ENCODE measurements at places on chromosomes 11 and 22.

DNA sequence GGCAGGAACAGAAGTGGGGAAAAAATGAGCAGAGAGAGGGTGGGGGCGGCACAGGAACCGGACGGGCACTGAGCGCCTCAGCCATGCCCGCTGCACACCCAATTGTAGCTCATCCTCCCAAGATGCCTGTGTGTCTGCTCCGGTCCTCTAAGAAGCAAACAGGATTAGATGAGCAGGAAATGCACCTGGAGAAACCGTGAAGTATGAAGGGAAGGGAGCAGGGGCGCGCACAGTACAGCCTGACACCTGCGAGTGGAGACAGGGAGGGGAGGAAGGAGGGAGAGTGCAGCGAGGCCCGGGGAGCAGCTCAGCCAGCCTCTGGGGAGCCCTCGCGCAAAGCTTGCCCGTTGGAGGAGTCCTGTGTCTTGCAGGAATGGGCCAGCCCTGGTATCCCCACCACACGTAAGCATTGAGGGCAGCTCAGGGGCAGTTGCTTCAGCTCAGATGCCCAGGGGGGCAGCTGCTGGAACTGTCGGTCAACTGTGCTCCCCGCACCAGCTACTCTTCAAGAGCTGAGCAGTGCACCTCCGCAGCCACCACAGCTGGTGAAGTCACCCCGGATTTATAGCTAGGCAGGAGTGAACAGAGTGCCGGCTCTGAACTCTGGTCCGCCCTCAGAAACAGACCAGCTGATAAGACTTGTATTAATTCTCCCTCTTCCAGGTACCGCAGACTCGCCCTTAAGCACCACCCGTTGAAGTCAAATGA, 7.0 kb downstream of the DNAJB13 start:
- DNase-seq = no peak

- no peak for DNase-seq
Observed at GRCh38 chr11:119403021-119403420, 20.0 kb downstream of the THY1 start.

- DNase-seq = no peak
Observed at GRCh38 chr11:88779577-88779976, 286.2 kb downstream of the GRM5 start.

- no peak for DNase-seq
Observed at GRCh38 chr22:49608228-49608627, 219.4 kb downstream of the BRD1 start.

- no peak for DNase-seq
Observed at GRCh38 chr11:47861728-47862127, 13.6 kb upstream of the NUP160 start.

GRCh38 chr22:38767313-38767712, 11.5 kb upstream of the SUN2 start:
- no peak for DNase-seq

- DNase-seq = no peak
Observed at GRCh38 chr11:28822576-28822975, 714.4 kb downstream of the METTL15 start.

- no peak for DNase-seq
Observed at GRCh38 chr22:43299736-43300135, 43.4 kb downstream of the SCUBE1 start.

DNA sequence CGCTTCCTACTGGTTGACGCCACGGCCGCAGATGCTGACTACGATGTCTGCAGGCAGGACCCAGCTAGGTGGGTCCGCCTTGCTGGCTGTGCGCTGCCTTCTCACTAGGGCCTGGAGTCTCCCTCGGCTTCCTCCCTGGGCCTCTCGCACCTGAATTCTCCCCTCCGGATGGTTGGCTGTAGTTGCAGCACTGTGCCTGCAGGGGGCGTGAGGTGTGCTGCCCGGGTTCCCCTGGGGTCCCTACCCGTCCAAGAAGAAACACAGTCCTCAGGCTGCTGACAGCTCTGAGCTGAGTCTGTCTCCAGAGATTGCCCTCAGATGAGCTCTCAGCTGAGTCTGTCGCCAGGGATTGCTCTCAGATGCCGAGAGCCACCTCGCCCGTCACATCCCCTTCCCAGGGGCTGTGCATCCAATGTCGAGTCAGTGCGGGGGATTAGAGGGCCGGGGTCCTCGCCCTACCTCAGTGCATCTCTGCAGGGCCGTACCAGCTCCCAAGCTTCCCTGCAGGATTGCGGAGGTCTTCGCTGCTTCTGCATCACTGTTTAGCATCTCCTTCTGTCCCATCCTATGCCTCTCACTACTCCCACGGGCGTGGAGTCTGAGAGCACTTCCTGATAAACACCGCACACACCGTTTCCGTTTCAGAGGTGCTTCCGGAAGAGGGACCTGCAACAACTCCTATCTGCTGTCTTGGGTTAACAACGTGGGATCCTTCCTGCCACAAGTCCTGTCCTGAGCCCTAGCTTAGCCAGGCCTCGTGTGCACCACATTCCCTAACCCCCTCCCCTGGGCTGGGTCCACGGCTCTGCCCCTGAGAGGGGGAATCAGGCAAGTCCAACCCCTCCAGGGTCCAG, 196.9 kb downstream of the CSNK2A3 start:
- no peak for DNase-seq

- no peak for DNase-seq
Observed at GRCh38 chr11:74493791-74494630, 487 bp upstream of the LIPT2 start.

DNA sequence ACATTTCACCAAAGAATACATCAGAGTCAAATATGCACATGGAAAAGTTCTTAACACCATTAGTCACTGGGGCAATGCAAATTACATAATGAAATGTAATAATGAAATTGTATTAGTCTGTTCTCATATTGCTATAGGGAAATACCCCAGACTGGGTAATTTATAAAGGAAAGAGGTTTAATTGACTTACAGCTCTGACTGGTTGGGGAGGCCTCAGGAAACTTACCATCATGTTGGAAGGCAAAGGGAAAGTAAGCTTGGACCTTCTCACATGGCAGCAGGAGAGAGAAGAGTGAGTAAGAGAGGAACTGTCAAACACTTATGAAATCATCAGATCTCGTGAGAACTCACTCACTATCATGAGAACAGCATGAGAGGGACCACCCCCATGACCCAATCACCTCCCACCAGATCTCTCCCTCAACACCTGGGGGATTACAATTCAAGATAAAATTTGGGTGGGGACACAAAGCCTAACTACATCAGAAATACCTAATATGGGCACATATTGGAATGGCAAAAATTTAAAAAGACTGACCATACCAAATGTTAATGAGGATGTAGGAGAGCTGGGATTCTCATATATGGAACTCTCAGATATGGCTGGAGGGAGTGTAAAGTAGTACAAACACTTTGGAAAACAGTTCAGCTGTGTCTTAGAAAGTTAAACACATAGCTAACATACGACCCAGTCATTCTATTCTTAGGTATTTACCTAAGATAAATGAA, 65.1 kb upstream of the CD44 start:
- no peak for DNase-seq

DNA sequence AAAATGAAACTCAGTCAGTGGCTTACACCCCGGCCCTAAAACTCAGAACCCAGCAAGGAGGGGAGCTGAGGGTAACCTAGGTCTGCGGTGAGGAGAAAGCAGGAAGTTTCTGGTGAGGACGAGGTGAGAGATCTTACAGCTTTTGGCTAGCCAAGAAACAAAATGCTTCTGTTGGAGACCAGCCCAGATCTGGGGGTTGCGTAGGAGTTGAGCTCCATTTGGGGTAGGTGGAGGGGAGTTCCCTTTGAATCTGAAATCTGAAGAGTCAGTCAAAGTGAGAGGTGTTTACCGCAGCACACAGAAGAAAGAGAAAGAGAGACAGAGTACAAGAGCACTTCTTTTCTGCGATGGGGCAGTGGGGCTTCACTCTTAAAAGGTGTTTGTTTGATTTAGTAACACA, 29.6 kb downstream of the EHF start:
- peak; percentile 45 for DNase-seq

- no peak for DNase-seq
Observed at GRCh38 chr22:30318799-30319419, 7.8 kb downstream of the TBC1D10A start.

DNA sequence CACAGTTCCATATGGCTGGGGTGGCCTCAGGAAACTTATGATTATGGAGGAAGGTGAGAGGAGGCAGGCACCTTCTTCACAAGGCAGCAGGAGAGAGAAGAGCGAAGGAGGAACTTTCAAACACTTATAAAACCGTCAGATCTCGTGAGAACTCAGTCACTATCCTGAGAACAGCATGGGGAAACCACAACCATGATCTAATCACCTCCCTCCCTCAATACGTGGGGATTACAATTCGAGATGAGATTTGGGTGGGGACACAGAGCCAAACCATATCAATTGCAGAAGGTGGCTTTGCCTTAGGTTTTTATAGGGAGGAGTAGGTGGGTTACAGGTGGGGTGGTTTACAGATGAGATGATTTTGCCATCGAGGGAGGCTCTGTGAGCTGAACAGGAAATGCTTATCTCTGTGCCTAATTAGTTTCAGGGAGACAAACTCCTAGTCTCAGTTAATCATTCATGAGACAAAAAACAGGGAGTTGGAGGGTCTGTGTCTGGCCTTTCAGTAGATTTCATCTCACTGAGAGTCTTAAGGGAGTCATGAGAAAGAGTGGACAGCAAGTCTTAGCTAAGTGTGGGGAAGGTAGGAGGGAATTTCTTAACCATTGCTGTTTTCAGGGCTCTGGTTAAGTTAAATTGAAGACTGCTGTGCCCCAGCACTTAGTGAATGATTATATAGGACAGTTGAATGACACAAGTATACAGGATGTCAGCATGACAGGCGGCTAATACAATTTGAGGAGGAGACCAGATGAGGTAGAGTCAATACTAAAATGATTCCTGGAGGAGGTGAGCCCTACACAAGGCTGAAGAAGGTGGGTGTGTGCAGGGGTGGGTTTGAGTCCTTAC, 47.7 kb downstream of the CWC15 start:
- DNase-seq = no peak

GRCh38 chr11:107973641-107974040, 35.1 kb upstream of the CUL5 start:
- DNase-seq = no peak

DNA sequence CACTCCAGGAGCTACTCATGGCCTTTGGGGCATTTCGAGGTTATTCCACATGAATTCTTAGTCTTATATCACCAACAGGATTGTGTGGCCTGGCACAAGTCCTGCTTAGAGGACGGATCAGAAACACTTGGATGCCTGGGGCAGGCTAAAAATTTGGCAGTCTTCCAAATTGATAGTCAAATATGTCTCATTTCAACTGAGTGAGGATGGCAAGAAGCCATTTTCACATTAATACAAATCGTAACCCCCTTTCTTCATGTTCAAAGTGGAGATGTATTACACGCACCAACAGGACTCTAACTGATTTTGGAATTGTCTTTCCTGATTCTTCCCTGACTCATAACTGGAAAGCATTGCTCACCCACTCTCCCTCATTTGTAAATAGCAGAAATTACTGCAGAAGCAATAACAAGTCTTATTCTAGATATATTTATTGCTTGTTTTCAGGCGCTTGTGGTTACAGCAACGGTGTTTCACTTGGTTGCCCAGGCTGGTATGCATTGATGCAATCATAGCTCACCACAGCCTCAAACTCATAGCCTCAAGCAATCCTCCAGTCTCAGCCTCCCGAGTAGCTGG, 10.3 kb upstream of the CCDC86 start:
- no peak for DNase-seq

DNA sequence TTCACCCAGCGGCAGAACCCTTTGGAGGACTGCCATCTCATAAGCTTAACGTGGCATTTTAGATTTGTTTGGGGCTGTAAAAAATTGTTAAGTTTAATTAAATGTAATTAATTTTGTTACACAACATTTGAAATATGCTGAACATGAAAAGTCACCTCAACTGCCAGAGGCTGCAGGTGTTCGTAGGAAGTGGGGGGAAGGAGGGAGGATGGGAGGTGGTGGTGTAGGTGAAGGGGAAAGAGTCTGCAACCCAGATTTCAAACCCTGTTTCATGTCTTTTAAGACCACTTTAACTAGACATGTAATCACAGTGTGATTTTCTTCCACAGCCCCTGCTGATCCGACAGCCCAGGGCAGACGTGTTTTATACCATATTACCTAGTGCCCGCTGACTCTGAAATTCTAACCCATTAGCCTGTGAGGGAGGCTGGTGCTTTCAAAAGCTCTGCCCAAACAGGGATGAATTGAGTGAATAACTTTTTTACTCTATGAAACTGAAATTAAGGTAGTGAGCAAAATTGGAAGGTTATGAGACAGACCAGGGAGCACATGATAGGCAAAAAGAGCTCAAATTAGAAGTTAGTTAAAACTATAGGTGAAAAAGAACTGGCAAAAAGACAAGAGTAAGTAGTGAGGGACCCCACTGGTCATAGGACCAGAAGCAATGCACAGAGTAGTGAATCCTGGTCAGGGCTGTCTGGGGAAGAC, 279.8 kb downstream of the DDX10 start:
- DNase-seq = no peak

GRCh38 chr11:68983801-68984200, 3.0 kb upstream of the MRGPRD start:
- no peak for DNase-seq

DNA sequence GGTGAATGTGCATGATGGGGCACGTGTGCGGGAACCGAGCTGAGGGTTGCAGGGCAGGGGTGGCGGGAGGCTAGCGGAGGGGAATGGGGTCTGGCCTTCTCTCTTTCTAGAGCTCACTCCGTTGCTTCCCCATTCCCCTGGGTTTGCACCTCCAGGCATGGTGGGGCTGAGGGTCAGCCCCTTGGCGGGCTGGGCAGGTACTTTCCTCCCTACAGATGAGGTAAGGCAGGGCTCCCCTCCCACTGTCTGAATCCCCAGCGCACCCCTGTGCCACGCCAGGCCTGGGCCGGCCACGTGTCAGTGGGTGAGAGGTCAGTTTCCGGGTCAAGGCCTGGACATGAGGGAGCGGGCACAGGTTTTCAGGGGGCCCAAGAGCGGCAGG, 8.9 kb downstream of the SUSD2 start:
- no peak for DNase-seq

DNA sequence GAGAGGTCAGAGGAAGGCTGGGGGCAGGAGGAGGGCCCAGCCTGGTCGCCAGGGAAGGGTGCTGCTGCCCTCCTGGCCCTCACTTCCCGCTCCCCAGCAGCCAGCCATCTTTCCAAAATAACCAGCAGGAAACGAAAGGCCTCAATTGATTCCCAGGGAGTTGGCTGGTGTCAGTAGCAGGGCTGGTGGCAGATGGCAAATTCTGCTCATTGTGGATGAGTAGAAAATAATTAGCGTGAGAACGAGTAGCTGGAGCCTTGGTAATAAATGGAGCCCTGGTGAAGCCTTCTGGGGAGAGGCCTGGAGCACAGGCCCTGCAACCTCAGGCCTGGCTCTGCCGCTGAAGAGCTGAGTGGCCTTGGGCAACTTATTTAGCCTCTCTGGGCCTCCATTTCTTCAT, 31.3 kb downstream of the DAGLA start:
- no peak for DNase-seq

DNA sequence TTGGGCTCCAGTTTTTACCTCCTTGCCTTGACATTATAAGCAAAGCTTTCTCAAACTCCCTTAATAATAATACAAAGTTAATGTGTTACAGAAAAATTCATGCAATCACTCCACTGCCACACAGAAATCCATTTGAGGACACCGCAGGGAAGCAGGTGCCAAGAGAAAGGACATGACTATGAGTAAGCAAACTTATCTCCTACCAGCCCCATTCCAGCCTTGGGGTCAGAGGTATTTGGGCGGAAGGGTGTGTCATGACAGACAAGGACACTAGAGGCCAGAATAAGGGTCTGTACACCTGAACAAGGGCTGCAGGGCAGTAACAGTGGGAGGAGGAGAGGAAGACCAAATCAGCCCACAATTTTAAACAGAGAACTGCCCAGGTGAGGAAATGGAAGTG, 5.9 kb downstream of the GNG3 start:
- no peak for DNase-seq

All from activated CD8-positive, alpha-beta memory T cell treated with anti-CD3 and anti-CD28 coated beads for 4 hours (primary cell).